A549 treated with ZK216348 at 1 μM for 4 hours (cell line): ENCODE measurements at places on chromosomes 4 and X. TPM values are rescaled to one million over a fixed set of nuclear protein-coding genes. Genes with fewer than 3 reads are reported as not detected.

Gene MAGEA2B
- total RNA-seq: 0.12 to 0.21 TPM in 2 of 5 replicates, not detected in the others

Gene NWD2
- not detected in 5 replicates for total RNA-seq

Gene ODAM
- not detected in 5 replicates for total RNA-seq

Gene ABCB7
- 15.4 to 17.5 TPM (median 16.5 TPM) in 5 replicates for total RNA-seq

Gene JCHAIN
- total RNA-seq: 0.13 to 0.70 TPM (median 0.22 TPM) in 3 of 5 replicates, not detected in the others

Gene ADGRG4
- not detected in 5 replicates for total RNA-seq

Gene HSFX2
- 0.20 to 0.30 TPM in 2 of 5 replicates, not detected in the others for total RNA-seq

Gene TNIP3
- total RNA-seq: 0.27 to 0.99 TPM (median 0.44 TPM) in 5 replicates

Gene PAGE5
- not detected in 5 replicates for total RNA-seq

Gene IQSEC2
- 34.7 to 42.9 TPM (median 40.6 TPM) in 5 replicates for total RNA-seq

Gene CPLX1
- 0.46 to 1.5 TPM (median 0.88 TPM) in 5 replicates for total RNA-seq

Gene MGAT4D
- not detected in 5 replicates for total RNA-seq

Gene TKTL2
- total RNA-seq: not detected in 5 replicates

Gene RS1
- not detected in 5 replicates for total RNA-seq

Gene CXCL10
- total RNA-seq: 0.12 to 0.18 TPM in 2 of 5 replicates, not detected in the others

Gene FAM9C
- total RNA-seq: 0.04 TPM in 1 of 5 replicates, not detected in the others

Gene UGT2A1
- not detected in 5 replicates for total RNA-seq

Gene SMC1A
- total RNA-seq: 39.0 to 66.2 TPM (median 47.2 TPM) in 5 replicates

Gene CLDN34
- not detected in 5 replicates for total RNA-seq

Gene VAMP7
- total RNA-seq: 21.1 to 36.3 TPM (median 29.9 TPM) in 5 replicates

Gene GASK1B
- total RNA-seq: 0.15 to 0.73 TPM (median 0.28 TPM) in 5 replicates

Gene REPS2
- total RNA-seq: 0.50 to 2.2 TPM (median 0.81 TPM) in 5 replicates

Gene WDFY3
- total RNA-seq: 6.2 to 12.6 TPM (median 7.2 TPM) in 5 replicates

Gene ZCCHC18
- 0.29 to 0.51 TPM in 2 of 5 replicates, not detected in the others for total RNA-seq

Gene NLGN4X
- total RNA-seq: not detected in 5 replicates

Gene CXorf49
- total RNA-seq: not detected in 5 replicates

Gene KIAA1210
- not detected in 5 replicates for total RNA-seq

Gene MAGEC3
- not detected in 5 replicates for total RNA-seq

Gene PPP1R2C
- not detected in 5 replicates for total RNA-seq

Gene RASSF6
- 0.50 to 1.2 TPM (median 0.80 TPM) in 5 replicates for total RNA-seq

Gene IL21
- not detected in 5 replicates for total RNA-seq

Gene CNKSR2
- total RNA-seq: 2.5 to 5.3 TPM (median 3.1 TPM) in 5 replicates

Gene CLDN2
- total RNA-seq: 5.7 to 8.2 TPM (median 7.9 TPM) in 5 replicates

Gene S100P
- 34.1 to 83.8 TPM (median 64.8 TPM) in 5 replicates for total RNA-seq

Gene NAA11
- total RNA-seq: not detected in 5 replicates

Gene AMBN
- total RNA-seq: not detected in 5 replicates

Gene RIPPLY1
- not detected in 5 replicates for total RNA-seq

Gene MAGEC1
- 0.15 TPM in 1 of 5 replicates, not detected in the others for total RNA-seq

Gene TKTL1
- total RNA-seq: not detected in 5 replicates

Gene CDKL2
- 0.36 to 0.79 TPM (median 0.70 TPM) in 5 replicates for total RNA-seq

Gene CBLL2
- total RNA-seq: not detected in 5 replicates

Gene CXXC4
- total RNA-seq: 0.04 TPM in 1 of 5 replicates, not detected in the others

Gene KLHL15
- 2.3 to 4.3 TPM (median 3.8 TPM) in 5 replicates for total RNA-seq

Gene CFAP99
- total RNA-seq: 0.19 to 0.51 TPM in 2 of 5 replicates, not detected in the others

Gene PFKFB1
- total RNA-seq: 0.11 to 0.20 TPM (median 0.19 TPM) in 3 of 5 replicates, not detected in the others

Gene CFI
- total RNA-seq: 0.48 to 0.85 TPM (median 0.75 TPM) in 5 replicates

Gene RPA4
- 0.14 to 0.42 TPM (median 0.23 TPM) in 4 of 5 replicates, not detected in the other for total RNA-seq

Gene CCDC110
- 0.06 TPM in 1 of 5 replicates, not detected in the others for total RNA-seq

Gene USP17L22
- total RNA-seq: not detected in 5 replicates
